H4 (cell line): ENCODE measurements at places on chromosomes 5 and 9.
A peak's percentile ranks its signal among the peaks of the same experiment; 100 is the strongest.

DNA sequence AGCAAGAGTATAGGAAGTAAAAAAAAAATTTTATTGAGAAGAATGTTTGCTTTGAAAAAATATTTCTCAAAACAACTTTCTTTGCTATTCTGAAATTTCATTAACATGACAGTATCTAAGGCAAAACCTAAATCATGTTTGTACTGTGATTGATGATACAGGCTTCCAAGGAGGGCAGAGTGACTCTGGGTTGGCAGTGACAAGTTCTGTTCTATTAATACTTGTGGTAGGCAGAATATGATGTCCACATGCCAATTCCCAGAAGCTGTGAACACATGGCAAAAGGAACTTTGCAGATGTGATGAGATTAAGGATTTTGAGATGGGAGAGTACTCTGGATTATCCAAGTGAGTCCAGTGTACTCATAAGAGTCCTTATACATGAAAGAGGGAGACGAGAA, 16.6 kb downstream of the CCDC125 start:
- no peak for DNase-seq

GRCh38 chr5:148998174-148998797, 64.6 kb downstream of the SH3TC2 start:
- DNase-seq: peak; percentile 51

DNA sequence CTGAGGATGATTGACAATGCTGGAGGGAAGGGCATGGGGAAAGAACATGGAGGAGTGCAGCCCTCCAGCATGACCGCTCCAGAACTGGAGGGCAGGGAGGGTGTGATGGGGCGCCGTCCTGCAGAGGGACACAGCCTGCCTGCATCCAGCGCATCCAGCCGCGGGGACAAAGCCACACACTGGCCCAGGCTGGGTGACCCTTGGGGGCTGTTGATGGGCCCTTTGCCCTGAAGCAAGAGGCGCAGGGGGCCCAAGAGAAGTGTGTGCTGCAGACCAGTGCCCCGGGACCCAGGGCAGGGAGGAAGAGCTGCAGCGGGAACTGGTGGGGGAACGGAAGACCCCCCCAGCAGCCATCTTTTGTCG, 169.8 kb upstream of the PPP1R26 start:
- DNase-seq: no peak

GRCh38 chr9:133725886-133726285, 12.3 kb downstream of the SARDH start:
- no peak for DNase-seq

DNA sequence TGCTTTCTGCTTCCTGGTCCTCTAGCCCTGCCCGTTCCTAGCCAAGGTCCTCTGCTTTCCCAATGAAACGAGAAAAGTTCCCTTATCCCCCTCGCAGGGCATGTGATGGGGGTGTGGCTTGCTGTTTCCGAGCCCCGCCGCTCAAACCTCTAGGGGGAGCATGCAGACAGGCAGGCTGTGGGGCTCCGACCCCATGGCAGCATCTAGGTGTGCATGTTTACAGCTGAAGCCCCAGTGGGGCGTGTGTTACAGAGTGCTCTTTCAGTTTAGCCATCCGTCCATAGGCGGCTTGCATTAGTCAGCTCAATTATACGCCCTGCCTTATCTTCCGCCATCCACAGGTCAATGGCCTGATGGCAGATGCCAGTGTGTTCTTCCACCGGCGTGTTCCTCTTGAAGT, 48.3 kb upstream of the SPATA31E1 start:
- DNase-seq: no peak
